Stimulated activated CD8-positive, alpha-beta memory T cell treated with anti-CD3 and anti-CD28 coated beads, Interleukin-4, amount 100 ng/mL, for 48 hours (primary cell): ENCODE measurements at places on chromosomes 16 and 17.
A peak's percentile ranks its signal among the peaks of the same experiment; 100 is the strongest.

DNA sequence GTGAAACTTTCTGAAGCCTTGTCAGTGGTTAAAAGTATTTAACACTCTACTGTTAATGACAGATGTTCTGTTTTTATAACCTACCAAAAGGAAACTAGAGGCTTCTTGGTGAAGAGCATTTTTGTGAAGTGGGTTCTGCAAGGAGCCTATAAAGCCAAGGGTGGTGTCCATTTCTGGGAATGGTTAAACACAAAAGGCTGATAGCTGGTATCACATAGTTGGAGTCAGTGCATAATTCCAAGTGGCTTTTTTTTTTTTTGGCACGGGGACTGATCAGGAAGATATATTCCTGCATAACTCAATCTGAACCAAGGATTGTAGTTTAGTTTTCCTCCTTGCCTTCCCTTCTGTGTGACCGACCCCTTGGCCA is 27.6 kb upstream of the KPNB1 start:
- DNase-seq: no peak

DNA sequence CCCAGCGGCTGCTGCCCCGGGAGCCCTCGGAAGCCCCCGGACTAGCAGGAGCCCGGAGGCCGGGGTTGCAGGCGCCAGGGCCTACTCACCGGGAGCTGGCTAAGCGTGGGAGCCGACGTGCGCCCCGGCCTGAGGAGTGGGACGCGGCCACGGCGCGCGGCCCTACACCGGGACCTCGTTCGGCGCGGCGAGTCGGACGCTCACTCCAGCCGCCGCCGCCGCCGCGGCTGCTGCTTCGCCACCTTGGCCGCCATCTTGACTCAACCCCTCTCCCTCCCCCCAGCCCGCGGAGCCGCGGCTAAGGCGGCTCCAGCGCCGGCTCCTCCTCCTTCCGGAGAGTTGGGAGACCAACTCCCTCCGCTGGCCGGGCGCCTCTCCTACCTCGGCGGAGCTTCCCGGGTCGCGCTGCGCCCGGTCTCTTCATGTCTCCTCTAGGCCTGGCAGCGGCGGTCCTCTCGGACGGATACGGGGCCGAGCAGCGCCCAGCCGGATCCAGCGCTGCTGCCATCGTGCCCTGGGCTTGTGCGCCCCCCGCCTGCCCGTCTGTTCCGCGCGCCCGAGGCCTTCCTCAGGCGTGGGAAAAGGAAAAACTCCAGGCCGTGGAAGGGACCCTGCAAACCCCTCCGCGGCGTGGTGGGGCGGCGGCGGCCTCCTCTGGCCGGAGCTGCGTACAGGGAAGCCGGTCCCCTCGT is at the start of gene NCOR1:
NCOR1 (minus strand) TSS at position 262 of the 692 bp plus-strand sequence. CDS start 20,965 bp downstream, outside the sequence.
- peak; percentile 91 for DNase-seq

DNA sequence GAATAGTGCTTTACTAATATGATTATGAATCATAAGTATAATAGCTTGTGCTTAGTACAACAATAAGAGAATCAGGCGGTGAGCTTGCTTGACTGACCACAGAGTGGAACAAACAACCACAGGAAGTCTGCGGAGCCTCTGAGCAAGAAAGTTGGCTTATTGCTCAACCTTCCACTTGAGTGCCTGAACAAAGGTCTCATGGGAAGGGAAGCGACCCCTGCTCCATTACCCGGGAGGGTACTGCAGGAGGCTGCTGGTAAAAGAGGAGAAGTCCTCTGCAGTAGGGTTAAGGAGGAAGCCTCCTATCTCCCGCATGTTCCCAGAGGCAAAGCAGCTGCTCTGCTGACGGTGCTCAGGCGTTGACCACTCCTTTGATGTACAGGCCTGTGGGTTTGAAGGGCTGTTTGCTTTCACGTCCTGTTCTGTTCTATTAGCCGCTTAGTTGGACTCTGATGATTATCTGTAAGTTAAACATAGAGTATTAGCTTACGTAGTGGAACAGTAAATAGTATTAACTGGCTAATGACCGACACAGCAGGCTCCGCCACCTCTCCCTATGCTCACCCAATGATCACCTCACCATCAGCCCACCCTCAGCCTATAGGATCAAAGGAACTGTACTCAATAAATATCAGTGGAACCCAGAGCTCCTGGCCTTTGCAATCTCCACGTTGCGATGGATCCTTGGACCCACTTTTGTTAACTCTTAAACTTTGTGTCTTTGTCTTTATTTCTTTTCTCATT is 17.5 kb downstream of the ALOX15B start:
- DNase-seq: peak; percentile 58

GRCh38 chr16:89108416-89108815 is 14.8 kb downstream of the ACSF3 start:
- DNase-seq: no peak

DNA sequence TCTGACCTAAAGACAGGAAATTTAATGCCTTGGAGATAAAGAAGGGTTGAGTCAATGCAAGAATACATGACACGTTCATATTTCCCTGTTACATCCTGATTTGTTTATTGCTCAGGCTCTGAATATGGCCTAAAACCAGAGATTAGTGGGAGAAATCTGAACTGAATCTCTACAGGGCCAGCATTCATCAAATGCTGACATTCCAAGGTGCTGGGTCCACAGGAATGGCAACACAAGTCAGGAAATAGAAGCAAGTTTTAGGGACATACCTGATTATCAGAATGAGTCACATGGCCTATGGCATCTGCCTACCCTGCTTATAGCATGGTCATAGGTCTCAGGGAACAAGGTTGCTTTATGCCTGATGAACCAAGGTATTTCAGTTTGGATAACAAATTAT is 117.4 kb upstream of the CES5A start:
- DNase-seq: no peak

- DNase-seq: no peak
Observed at GRCh38 chr16:84839956-84840355, 20.2 kb downstream of the CRISPLD2 start.

- no peak for DNase-seq
Observed at GRCh38 chr17:4872786-4873185, 26.6 kb upstream of the C17orf107 start.
